ENCODE measurements at places on chromosomes 1 and 21. TPM values are rescaled to one million over a fixed set of nuclear protein-coding genes. Genes with fewer than 3 reads are reported as not detected.

The NR1I3 gene
- total RNA-seq, result not detected

The SFN gene
- total RNA-seq, result 1.2 TPM

The ELAVL4 gene
- total RNA-seq, result not detected

The MLLT11 gene
- 5.8 TPM for total RNA-seq

The AMY2A gene
- total RNA-seq, result not detected

The CELA2B gene
- not detected for total RNA-seq

The LHX8 gene
- not detected for total RNA-seq

The DENND2C gene
- total RNA-seq, result 0.84 TPM

The OR2T2 gene
- total RNA-seq, result not detected

The RNPEP gene
- total RNA-seq, result 70.5 TPM

The SCAMP3 gene
- total RNA-seq, result 125 TPM

The RNU1-3 gene
- under 0.01 TPM for total RNA-seq

The RSPH1 gene
- total RNA-seq, result not detected

The SPATA17 gene
- total RNA-seq, result 0.84 TPM

The AMY1B gene
- not detected for total RNA-seq

The CD1B gene
- total RNA-seq, result not detected

The TGFBR3 gene
- 7.9 TPM for total RNA-seq

The KCNJ10 gene
- not detected for total RNA-seq

The ZNF593OS gene
- total RNA-seq, result not detected

The C1orf141 gene
- total RNA-seq, result not detected

The KRTAP13-2 gene
- not detected for total RNA-seq

The VN1R5 gene
- not detected for total RNA-seq

The CA6 gene
- total RNA-seq, result not detected

The ESPN gene
- not detected for total RNA-seq

The BARHL2 gene
- total RNA-seq, result not detected

The PPFIA4 gene
- total RNA-seq, result 0.89 TPM

The NMNAT2 gene
- total RNA-seq, result 0.89 TPM

The MYOG gene
- total RNA-seq, result not detected

The IGSF3 gene
- total RNA-seq, result 0.45 TPM

The TCEA3 gene
- 5.9 TPM for total RNA-seq

The CFHR3 gene
- not detected for total RNA-seq

The MTARC1 gene
- total RNA-seq, result 1.7 TPM

The KCTD3 gene
- total RNA-seq, result 36.7 TPM

The ADGRL4 gene
- total RNA-seq, result 7.0 TPM

The FMOD gene
- 2.2 TPM for total RNA-seq

The FMO5 gene
- total RNA-seq, result 0.59 TPM

The PLEKHN1 gene
- 1.9 TPM for total RNA-seq

The SHISA4 gene
- 23.6 TPM for total RNA-seq

The RAB7B gene
- 3.4 TPM for total RNA-seq

The CYYR1 gene
- total RNA-seq, result 3.9 TPM

The SPRR1A gene
- total RNA-seq, result not detected

The OR10R2 gene
- total RNA-seq, result not detected

The TFAP2E gene
- total RNA-seq, result not detected

The CD164L2 gene
- not detected for total RNA-seq

The OR2T4 gene
- not detected for total RNA-seq

The LYPLAL1 gene
- 10.0 TPM for total RNA-seq

The HFM1 gene
- total RNA-seq, result 0.34 TPM

The CHTOP gene
- 43.7 TPM for total RNA-seq

The FHAD1 gene
- total RNA-seq, result 0.17 TPM

The NSL1 gene
- total RNA-seq, result 45.8 TPM

All from bronchus fibroblast of lung (primary cell).